ENCODE measurements at places on chromosomes 4 and X. TPM values are rescaled to one million over a fixed set of nuclear protein-coding genes. Genes with fewer than 3 reads are reported as not detected.

CDKL5 gene
- 21.6 TPM for total RNA-seq

GRCh38 chr4:140156529-140157171, 2.7 kb upstream of the MAML3 start:
- DNase-seq = no peak

GRCh38 chrX:11949291-11949690, 189.0 kb upstream of the FRMPD4 start:
- no peak for DNase-seq

GRCh38 chrX:150753357-150753756, 60.2 kb downstream of the MTMR1 start:
- no peak for DNase-seq

GRCh38 chr4:168531305-168531704, 34.5 kb downstream of the PALLD start:
- DNase-seq = no peak

GRCh38 chr4:76293772-76294171, 12.8 kb upstream of the STBD1 start:
- no peak for DNase-seq

- no peak for DNase-seq
These were observed 20.1 kb upstream of the IL3RA start for GRCh38 chrX:1316527-1316926.

All from chondrocyte (in vitro differentiated cells).